ENCODE measurements at places on chromosomes 12 and 14.

DNA sequence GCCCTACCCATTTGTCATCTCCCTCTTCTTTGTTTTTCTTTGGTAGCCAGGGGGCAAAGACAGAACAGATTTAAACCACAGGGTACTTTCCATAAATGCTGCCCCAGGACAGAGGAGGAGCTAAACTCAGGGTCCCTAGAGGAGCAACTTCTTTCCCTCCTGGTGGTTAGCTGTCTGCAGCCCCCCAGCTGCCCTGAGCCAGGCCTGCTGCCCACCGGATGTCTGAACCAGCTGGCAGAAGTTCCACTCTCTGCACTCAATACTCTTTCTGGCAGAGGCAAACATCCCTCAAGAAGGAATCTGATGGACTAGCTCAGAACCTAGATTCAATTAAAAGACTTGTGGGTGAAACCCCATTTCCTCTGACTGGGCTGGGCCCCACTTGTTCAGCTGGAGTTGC, 10.7 kb downstream of the VDR start:
- DNase-seq: no peak

- DNase-seq: no peak
These were observed 76.0 kb downstream of the PRIMA1 start for GRCh38 chr14:93712079-93712837.

DNA sequence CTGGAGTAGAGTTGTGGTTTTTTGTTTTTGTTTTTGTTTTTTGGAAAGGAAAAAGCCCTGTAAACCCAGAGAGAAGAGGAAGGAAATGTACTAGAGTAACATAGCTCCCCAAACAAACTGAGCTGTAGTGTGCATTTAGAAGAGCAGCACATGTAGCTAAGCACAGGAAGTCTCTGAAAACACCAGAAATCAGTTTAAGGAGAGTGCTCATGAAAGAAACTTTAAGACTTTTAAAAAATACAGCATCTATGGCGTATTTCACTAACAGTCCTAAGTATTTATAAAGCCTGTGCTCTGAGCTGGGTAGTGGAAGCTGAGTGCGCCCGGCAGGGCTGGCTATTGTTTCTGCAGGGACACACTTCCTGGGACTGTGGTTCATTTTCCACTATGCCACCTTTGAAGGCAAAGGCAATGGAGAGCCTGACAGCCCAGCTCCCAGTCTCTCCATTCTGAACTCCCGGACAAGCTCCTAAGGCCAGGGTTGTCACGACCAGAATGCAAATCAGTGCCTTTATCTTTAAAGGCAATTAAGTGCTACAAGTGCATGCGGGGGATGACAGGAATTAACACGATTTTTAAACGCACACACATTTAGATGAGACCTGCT, 45.4 kb downstream of the NIN start:
- DNase-seq: no peak

DNA sequence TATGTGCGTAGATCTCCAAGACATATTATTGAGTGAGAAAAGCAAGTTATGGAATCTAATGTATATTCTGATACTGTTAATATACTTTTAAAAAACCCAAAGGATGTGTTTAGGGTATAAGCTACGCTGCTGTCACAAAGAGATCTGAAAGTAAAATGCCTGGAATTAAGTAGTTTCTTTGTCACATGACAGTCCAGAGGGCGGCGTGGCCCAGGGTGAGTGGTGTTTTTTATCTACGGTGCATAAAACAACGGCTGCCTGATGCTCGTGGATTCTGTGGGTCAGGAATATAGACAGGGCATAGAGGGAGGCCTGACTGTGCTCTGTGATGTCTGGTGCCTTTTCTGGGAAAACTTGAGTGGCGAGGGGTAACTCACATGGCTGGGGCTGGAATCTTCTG, 21.3 kb downstream of the TMEM120B start:
- DNase-seq: no peak

GRCh38 chr14:22847661-22848341, 11.4 kb downstream of the MMP14 start:
- DNase-seq: no peak

- DNase-seq: no peak
These were observed 42.8 kb downstream of the RPGRIP1 start for GRCh38 chr14:21322716-21323115.
